ENCODE measurements at places on chromosomes 13 and 19. TPM values are rescaled to one million over a fixed set of nuclear protein-coding genes. Genes with fewer than 3 reads are reported as not detected.

The GFY gene
- not detected for total RNA-seq

The DCLK1 gene
- total RNA-seq = not detected

The NANOS3 gene
- total RNA-seq = 1.6 TPM

The ZSCAN22 gene
- 3.8 TPM for total RNA-seq

The FXYD7 gene
- total RNA-seq = 0.46 TPM

- no peak for DNase-seq
These were observed 826.0 kb downstream of the SLITRK1 start for GRCh38 chr13:83056269-83056668.

DNA sequence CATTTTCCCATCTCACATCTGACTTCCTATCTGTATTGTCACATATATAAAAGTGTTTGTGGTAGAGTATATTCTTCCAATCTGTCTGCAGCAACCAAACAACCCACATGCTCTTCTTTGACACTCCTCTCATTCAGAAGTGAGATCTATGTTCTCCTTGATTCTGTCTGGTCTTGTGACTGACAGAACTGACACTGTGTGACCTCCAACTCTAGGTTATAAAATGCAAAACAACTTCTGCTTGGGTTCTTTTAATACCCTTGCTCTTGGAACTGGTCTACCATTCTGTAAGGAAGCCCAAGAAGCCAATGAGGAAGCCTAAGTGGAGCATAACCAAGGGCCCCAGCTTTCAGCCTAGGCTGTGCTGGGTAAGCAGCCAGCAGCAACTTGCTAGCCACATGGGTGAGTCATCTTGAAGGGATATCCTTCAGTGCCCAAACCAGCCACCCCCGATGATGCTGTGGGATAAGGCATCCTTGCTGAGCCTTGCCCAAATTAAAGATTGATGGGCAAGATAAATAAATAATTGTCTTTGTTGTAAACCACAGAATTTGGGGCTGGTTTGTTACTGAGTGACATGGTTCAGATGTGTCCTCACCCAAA lies 18.4 kb upstream of the ITM2B start:
- peak; percentile 43 for DNase-seq

DNA sequence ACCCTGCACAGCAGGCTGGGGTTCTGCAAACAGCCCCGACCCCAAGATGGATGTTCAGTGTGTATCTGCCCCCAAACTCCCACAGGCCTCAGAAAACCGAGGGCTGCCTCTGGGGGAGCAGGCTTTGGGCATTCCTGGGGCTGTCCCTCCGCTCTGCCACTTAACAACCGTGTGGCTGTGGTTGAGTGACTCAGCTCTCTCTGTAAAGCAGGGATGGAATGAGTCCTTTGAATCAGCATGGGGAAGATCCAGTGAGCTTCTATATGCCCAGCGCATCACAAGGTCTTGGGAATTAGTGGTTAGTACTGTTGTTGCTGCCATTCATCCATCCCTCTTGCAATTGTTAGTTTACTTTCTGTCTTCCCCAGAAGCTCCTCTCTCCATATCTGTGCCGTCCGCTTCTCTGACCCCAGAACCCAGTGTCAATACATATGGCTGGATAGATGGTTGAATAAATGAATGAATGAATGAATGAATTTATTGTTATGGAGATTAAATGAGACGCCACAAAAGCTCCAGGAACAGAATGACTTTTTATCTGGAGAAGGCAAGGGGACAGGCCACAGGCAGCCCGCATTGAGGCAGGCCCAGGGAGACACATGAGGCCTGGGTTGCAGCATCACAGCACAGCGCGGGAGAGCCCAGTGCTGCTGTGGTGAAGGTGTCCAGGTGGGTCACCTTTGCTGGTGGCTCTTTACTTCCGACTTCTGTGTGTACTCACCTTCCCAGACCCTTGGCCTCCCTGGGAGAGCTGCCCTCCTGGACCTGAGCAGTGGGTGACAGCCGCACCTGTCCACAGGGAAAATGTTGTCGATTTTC lies 89.2 kb downstream of the RGCC start:
- DNase-seq = peak; percentile 55

DNA sequence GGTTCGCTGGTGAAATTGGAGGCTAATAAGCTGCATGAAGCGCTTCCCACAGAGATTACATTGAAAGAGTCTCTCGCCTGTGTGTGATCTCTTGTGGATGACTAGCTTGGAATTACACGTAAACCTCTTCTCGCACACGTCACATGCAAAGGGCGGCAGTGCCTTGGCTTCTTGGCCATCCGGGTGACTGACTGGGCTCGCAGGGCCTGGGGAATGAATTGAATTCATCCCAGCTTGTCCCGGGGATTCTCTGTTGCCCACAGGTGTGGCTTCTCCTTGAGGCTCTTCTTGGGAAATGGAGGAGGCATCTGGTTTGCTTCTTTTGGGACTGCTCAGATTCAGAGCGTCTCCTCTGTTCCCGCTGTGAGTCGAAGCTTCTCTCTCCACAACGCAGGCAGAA lies 19.8 kb downstream of the ZSCAN5C start:
- DNase-seq = no peak

- DNase-seq = no peak
These were observed 87.6 kb upstream of the SPRY2 start for GRCh38 chr13:80428349-80429096.

- DNase-seq = no peak
These were observed 18.6 kb downstream of the GJA3 start for GRCh38 chr13:20142023-20142926.

GRCh38 chr19:9345005-9345404 lies 17.8 kb upstream of the ZNF177 start:
- no peak for DNase-seq

Data from activated CD4-positive, alpha-beta T cell treated with anti-CD3 and anti-CD28 coated beads for 36 hours (primary cell).